ENCODE measurements at places on chromosomes 4 and X.

DNA sequence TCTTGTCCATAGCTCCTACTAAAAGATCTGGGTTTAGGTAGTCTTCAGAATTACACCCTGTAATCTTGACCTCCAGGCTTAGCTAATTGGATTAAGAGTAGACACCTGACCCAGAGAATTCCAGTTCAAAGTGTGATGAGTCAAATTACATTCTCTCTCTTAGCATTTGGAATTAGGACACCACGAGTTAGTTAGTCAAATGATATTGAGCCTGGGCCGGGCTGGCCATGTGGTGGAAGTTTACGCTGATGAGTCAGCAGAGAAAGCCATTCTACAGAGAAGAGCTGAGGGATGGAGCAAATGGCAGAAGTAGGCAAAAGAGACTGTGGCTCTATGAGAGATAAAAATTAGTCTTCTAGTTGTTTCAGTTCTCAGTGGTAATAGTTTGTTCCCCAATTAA lies 31.1 kb downstream of the CEP44 start:
- DNase-seq: no peak

DNA sequence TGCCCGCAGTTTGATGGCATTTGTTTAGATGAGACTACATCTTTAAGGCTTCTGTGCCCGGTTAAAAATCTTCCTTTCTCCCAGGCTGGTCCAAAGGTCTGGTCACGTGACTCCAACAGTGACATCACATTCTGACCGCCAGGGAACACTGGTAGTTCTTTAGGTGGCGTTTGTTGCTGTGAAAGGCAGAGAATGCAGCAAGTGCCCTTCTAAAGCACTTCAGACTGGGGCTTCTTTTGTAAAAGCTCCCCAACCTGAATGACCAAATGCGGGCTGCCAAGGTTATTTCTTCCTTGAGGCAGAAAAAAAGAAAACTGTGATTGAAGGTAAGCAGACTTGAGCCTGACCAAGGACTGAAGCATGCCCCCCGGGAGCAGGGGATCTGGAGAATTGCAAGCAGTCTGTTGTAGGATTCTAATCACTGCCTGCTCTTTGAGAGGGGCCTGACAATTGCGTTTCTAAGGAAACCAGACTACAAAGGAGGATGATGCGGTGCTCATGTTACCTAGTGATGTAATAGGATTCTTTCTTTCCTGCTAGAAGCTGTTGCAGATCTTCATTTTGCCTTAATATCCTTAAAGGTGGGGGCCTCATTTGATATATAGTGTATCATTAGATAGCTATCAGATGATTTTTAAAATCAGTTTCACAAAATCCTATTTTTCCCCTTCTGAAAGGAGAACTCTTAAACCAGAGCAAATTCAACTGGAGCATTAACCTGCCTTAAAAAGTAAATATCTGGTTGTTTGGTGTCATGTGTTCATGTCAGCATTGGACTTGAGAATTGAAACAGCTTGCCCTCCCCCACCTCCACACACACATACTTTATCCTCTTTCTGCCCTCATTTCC lies 133.1 kb downstream of the AKAP4 start:
- DNase-seq: peak; percentile 67

DNA sequence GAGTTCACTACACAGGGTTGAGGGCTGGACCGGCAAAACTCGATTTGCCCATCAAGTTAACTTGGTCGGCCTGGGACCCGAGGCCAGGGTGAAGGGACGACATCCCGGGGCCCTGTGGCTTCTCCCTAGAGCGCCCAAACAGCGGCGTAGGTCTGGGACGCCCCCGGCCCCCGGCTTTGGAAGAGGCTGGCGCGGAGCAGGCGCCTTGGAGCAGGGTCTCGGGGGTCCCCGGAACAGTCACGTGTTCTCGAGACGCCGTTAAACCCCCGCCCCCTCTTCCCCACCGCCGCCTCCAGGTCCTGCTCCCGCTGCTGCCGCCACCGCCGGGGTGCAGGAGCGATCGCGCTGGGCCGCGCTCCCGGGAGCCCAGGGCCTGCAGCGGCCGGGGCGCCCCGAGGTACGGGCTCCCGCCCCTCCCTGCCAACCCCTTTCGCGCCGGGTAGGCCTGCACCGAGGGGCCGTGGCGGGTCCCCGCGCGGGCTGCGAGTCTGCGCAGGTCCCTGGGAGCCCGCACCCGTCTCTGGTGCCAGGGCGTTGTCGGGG lies at the start of gene NPY5R:
NPY5R (plus strand) TSS at position 289 of the 543 bp plus-strand sequence. CDS start 6,382 bp downstream, outside the sequence.
- DNase-seq: peak; percentile 40

DNA sequence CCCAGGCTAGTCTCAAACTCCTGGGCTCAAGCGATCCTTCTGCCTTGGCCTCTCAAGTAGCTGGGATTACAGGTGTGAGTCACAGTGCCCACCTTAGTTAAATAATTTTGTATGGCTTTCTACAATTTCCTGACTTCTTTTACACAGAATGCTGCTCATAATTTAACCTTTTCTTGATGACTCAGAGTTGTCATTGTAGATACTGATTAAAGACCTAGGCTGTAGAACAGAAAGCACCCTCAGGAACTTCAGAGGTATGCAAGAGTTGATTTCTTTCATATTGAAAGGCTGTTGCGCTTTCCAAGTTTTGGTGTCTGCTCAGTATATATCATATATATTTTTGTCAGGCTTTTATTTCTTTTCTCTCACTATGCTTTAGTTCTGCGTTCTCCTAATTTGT lies 21.1 kb upstream of the GPR34 start:
- DNase-seq: no peak

DNA sequence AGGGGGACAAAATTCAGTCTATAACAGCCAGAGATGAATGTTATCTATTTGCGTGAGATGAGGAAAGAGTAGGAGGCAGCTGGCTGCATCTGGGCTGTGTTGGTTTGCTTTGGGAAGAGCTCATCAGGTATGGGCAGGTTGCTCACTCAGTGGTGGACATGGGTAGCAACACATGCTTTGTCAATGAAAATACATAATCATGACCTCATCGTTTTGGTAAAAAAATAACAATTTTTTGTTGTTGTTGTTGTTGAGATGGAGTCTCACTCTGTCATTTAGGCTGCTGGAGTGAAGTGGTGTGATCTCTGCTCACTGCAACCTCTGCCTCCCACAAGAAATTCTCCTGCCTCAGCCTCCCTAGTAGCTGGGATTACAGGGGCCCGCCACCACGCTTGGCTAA lies 16.3 kb upstream of the GLOD5 start:
- DNase-seq: no peak

All from neuronal stem cell (in vitro differentiated cells).